ENCODE measurements at places on chromosomes 2 and 18.

DNA sequence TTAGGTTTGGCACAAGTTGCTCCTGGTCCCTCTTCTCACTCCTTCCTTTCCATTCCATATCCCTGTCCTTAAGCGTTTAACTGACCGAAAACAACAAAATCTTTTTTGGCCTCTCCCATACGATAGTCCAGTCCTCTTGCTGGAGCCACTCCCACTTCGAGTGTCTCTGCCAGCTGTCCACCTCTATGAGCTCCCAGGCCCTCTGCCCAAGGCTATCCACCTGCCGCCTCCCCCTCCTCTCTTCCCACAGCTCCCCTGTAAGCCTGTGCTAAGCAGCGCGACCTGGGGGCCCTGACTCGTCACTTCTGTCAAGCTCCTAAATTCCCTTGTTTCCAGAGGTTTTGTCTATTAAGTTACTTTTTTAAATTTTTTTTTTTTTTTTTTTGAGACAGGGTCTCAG, 47.0 kb upstream of the FOSL2 start:
- ATAC-seq, result no peak

- no peak for ATAC-seq
Observed at GRCh38 chr2:145622285-145622684, 1102.4 kb upstream of the ZEB2 start.

- no peak for ATAC-seq
Observed at GRCh38 chr18:45384962-45385315, 230.3 kb upstream of the SLC14A2 start.

DNA sequence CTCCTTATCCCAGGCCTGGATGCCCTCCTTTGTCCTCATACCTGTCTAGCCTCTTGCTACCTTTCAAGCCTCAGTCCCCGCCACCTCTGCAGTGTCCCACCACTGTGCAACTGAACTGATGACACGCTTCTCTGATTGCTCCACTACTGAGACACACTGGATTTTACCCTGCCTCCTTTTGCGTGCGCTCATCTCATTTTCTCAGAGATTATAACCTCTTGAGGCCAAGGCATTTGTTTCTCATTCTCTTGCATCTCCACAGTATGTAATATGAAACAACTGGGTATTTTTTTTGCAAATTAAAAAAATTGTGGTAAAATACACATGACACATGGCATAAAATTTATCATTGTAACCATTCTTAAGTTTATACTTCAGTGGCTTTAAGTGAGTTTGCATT, 95.4 kb downstream of the PRKCE start:
- no peak for ATAC-seq

- no peak for ATAC-seq
Observed at GRCh38 chr2:8319219-8319618, 362.6 kb upstream of the ID2 start.

- ATAC-seq, result no peak
Observed at GRCh38 chr18:35463827-35464226, 33.9 kb downstream of the INO80C start.

DNA sequence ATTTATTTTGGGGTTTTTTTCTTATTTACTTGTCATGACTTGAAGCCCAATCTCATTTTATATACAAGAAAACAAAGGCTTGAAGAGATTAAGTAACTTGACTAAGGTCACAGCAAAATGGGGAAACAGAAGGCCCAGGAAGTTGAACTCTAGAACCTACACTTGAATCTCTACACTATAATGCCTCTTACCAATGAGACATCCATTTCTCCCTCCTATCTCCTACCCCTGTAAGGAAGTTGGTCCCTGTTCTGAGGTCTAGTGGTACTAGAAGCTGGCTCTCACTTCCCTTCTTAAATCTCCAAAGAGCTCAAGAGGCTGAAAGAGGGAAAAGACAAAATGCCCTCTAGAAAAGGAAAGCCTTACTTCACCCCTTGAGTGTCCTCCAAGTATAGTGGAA, 25.5 kb upstream of the IHH start:
- ATAC-seq, result no peak

- ATAC-seq, result no peak
Observed at GRCh38 chr2:142220901-142221300, 90.1 kb upstream of the LRP1B start.

GRCh38 chr2:96259497-96259921, 6.3 kb downstream of the TMEM127 start:
- no peak for ATAC-seq

- peak; percentile 84 for ATAC-seq
Observed at GRCh38 chr18:45920367-45920766, 46.8 kb downstream of the EPG5 start.

DNA sequence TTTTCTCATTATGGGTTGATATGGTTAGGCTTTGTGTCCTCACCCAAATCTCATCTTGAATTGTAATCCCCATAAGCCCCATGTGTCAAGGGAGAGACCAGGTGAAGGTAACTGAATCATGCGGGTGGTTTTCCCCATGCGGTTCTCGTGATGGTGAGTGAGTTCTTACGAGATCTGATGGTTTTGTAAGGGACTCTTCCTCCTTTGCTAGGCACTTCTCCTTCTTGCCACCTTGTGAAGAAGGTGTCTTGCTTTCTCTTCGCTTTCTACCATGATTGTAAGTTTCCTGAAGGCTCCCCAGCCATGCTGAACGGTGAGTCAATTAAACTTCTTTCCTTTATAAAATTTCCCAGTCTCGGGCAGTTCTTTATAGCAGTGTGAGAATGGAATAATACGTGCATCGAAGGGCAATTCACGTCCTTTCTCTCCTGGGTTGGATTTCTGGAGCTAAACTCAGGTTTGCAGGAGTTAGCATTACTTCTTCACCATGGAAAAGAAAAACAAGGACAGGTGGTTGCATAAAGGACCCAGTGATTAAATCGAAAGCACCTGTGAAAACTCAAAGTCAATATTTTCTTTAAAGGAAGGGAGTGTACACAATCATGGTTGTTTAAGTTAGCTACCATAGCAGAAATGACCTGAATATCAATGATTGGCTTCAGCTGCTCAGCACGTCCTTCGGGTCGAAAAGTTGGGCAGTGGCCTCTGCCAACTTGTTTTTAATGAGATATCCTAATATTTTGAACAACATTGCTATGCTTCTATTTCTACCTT, 54.1 kb downstream of the CDC42EP3 start:
- ATAC-seq, result no peak

DNA sequence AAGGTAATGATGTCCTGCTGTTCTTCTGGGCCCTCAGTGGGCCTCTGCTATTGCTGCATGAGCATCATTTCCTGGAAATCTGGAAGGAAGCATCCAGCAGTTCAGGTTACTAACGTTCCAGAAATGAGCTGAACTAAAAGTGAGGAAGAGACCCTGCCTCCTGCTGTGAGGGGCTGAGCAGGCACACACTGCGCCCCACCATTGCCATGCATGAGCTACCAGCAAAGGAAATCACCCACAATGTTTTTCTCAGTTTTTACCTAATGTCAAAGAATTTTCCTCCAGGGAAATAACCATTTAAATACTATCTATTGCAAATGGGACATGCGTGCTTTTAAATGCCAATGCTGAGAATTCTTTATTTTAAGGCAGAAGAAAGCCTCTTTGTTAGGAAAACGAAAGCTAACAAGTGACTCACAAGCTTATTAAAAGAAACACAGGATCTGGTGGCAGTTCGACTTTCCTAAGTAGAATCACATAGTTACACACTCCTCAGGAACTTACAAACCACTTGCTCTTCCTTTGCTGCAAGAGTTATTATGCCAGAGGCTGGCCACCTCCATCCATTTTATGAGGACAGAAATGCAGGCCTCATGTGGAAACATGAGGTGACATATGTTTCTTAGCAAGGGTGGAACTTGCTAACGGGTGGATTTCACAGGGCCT, 152.6 kb upstream of the TTC39C start:
- ATAC-seq, result peak; percentile 84

GRCh38 chr2:16624436-16624780, 41.2 kb downstream of the CYRIA start:
- ATAC-seq, result no peak

- no peak for ATAC-seq
Observed at GRCh38 chr2:199055336-199055735, 402.4 kb downstream of the SATB2 start.

DNA sequence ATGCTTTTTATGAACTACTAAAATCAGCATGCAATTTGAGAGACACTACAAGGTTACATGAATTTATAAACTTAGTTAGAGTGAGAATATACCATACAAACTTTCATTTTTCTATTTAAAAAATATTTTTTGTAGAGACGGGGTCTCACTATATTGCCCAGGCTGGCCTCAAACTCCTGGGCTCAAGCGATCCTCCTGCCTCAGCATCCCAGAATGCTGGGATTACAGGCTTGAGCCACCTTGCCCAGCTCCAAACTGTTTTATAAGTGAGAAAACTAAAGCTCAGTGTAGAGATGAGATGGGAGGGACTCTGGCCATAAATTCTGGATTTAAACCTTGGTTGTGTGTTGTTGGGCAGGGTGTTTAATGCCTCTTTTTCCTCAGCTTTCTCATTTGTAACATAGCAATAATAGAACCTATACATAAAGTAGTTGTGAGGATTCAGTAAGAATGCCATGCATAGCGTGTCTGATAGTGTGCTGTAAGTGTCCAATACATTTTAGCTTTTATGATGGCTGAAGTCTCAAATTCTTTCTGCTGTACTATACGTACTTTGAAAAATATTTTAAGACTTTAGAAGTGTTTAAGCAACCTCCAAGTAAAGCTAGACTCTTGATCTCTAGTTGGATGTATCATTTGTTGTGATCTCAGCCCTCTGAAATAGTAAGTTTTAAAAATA, 9.7 kb downstream of the CAB39 start:
- ATAC-seq, result no peak

GRCh38 chr2:231568098-231568784, 24.4 kb upstream of the TEX44 start:
- no peak for ATAC-seq

GRCh38 chr2:2686222-2686621, 355.1 kb upstream of the MYT1L start:
- no peak for ATAC-seq

DNA sequence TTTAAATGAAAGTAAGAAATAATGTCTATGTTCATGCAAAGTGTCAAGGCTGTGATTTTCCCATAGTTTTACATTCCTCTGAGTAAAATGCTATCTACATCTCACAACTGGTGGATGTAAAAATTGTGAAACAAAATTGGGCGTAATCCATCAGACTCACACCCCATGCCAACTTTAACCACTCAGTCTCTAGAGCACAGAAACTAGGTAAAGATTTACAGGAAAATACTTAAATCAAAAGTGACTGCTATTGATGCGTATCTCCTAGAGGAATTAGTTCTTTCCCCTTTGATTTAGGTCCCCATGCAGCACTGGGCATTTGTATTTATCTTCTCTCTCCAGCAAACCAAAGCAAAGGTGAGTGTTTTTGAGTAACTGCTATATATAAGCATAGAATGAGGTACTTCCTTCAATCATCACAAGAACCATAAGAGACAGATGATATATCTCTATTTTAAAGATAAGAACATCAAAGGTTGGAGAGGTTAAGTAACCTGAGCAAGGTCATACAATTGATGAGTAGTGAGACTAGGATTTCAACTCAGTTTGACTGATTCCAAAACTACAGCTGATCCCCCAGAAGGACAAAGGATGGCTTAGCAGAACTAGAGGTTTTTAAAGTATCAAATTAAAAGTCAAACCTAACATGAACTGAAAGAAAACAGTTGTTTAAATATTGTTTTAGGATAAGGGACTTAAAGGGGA, 594.0 kb upstream of the ACVR2A start:
- no peak for ATAC-seq

GRCh38 chr18:38611036-38611964, 1045.7 kb upstream of the CELF4 start:
- no peak for ATAC-seq

GRCh38 chr2:181998891-181999654, 13.4 kb downstream of the PPP1R1C start:
- ATAC-seq, result no peak

GRCh38 chr2:114083717-114084387, 194.0 kb downstream of the ACTR3 start:
- ATAC-seq, result no peak

DNA sequence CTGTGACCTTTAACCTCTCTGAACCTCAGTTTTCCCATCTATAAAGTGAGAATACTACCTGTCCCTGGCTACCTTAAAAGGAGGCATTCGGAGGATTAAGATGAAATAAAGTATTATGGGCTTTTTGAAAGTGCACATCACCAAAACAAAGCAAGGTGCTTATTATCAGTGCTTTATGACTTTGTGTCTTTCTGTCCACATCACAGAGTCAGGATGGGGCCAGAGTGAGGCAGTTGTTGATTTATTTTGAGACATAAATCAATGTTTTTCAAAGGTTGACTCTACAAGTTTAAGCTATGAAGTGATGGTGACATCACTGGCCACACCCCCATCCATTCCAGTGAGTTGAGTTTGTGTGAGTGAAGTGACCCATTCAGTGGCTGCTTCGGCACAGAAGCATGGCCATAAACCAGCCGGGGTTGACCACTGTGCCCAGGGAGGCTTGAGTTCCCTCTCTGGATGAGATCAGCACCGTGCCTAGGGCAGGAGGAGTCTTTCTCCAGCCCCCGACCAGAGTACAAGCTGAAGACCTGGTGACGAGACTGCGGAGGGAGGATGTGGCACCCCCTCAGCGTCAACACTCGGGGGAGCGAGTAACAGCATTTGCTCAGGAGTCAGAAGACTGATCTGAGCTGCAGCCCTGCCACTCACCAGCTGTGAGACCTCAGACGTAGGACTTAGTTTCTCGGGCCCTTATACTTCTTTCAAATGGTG, 89.0 kb upstream of the PPP1CB start:
- no peak for ATAC-seq

- ATAC-seq, result no peak
Observed at GRCh38 chr2:26473796-26474195, 4.1 kb downstream of the OTOF start.
